ENCODE measurements at places on chromosomes 4 and X. TPM values are rescaled to one million over a fixed set of nuclear protein-coding genes. Genes with fewer than 3 reads are reported as not detected.

The ZNF732 gene
- total RNA-seq = 0.05 TPM

The SPIN2A gene
- not detected for total RNA-seq

The PDE5A gene
- 7.6 TPM for total RNA-seq

The ARMCX2 gene
- 32.5 TPM for total RNA-seq

The GPR50 gene
- total RNA-seq = not detected

The GNL3L gene
- 32.5 TPM for total RNA-seq

The IL21 gene
- total RNA-seq = not detected

DNA sequence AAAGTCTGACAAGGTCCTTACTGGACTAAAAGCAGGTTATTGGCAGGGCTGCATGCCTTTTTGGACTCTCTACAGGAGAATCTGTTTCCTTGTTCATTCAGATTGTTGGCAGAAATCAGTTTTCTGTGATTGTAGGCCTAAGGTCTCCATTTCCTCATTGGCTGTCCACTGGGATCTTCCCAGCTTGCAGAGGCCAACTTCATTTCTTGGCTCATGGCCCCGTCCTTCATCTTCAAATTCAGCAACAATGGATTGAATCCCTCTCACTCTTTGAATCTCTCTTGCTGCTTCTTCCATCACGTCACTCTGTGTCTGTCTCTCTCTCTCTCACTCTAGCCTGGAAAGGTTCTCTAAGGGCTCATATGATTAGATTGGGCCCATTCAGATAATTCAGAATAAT lies 14.9 kb upstream of the GLUD2 start:
- DNase-seq = no peak

DNA sequence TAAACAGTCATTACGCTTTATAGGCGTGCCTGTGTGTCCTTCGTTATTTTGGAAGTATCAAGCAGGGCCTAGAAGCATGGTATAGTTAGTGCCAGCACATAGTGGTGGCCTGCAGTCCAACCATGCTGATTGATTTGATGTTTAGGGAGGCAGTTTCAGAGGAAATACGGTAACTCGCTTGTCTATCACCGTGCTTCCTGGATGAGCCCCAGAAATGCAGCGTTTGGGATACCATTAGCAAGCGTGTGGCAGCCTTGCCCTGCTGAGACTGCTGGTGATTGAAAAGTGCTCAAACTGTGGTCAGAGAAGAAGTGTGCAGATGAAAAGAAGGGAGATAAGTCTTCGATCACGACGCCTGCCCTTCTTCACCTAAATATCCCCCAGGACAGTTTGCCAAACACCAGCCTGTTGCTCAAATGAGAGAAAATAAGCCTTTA lies 158.4 kb downstream of the CHIC2 start:
- DNase-seq = peak; percentile 45

DNA sequence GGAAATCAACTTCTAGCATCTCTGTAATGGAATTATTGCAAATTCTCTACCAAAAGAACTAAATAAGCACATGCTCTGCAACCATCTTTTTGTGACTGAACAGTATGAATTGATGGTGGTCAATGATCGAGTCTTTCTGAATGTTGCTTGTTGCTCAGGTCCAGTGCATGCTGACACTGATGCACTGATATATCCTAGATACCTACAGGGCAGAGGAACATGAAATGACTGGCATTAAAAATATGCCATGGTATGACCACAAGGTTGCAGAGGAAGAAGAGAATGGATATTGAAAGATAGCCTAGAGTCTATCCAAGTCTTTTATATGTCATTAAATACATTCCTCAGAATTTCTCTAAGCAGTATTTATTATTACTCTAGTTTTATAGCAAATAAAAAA lies 692.8 kb upstream of the TENM3 start:
- DNase-seq = no peak

- DNase-seq = no peak
Measured at GRCh38 chr4:7745301-7745885, 194.3 kb downstream of the AFAP1 start.

DNA sequence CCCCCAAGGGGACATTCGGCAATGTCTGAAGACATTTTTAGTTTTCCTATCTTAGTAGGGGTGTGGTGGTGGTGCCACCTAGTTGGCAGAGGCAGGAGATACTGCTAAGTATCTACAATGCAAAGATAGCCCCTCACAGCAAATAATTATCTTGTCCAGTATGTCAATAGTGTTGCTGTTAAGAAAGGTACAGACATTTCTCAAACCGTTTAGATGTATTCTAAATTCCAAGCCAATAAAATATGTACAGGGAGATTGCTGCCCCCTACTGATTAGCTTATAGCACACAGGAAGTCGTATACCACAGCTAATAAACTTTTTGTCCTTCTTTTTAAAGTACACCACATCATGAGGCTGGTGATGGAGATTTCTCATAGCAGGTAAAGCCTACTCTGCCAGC lies 260.5 kb downstream of the TMA16 start:
- DNase-seq = peak; percentile 15

- no peak for DNase-seq
Measured at GRCh38 chrX:131671735-131672134, 127.9 kb downstream of the OR13H1 start.

- no peak for DNase-seq
Measured at GRCh38 chrX:2583194-2584162, 82.7 kb upstream of the DHRSX start.

DNA sequence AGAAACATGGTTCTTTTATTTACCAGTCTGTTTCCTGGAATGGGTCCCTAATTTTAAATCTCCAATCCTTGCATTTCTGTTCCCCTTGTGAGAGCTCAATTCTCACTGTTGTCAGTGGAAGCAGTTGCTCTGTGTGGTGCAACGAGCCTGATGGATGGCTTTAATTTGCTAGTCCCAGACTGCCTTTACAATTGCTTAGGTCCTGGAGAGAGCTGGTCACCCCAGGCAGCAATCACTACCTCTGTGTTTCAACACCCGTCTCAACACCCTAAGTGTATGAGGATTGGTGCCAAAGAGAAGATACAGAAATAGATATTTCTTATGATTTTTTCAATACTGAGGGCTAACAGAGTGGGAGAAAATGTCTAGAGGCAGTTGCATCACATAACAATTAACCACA lies 873.8 kb downstream of the GLUD2 start:
- DNase-seq = no peak

DNA sequence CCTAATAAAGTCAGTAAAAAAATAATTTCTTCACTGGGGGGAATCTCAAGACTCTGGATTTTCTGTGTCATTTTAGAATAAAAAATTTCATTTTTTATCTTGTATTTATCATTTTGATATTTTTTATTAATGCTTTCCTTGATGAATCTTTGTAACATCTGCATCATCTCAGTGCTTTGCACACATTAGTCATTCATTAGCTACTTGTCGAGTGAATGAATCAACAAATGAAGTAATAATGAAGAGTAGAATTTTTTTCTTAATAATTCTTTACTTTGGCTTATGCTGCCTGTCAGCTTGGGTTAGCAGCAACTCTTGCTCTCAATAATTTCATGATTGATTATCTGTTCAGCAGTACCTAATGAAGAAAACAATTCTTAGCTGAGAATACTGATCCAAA lies 530.8 kb downstream of the GRXCR1 start:
- DNase-seq = no peak

DNA sequence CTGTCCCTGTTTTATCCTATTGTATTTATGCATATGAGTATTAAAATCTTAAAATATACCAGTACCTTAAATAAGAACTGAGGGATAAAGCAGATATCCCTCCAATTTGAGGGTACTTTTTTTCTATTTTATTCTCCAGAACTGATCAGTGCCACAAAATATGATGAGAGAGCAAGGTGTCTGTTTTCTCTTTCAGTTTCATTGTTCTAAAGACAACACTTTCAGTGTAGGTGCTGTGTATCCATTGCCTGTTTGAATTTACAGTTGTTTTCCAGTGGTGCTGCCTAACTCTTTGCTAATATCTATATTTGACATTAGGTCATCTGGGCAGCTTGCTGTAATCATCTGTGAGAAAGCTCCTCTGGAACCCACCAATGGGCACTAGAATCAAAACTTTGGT lies 394.7 kb downstream of the IL1RAPL1 start:
- no peak for DNase-seq

GRCh38 chrX:103157496-103158316 lies 57.2 kb upstream of the BEX4 start:
- DNase-seq = peak; percentile 7

- DNase-seq = no peak
Measured at GRCh38 chr4:42600578-42600977, 56.3 kb downstream of the ATP8A1 start.

DNA sequence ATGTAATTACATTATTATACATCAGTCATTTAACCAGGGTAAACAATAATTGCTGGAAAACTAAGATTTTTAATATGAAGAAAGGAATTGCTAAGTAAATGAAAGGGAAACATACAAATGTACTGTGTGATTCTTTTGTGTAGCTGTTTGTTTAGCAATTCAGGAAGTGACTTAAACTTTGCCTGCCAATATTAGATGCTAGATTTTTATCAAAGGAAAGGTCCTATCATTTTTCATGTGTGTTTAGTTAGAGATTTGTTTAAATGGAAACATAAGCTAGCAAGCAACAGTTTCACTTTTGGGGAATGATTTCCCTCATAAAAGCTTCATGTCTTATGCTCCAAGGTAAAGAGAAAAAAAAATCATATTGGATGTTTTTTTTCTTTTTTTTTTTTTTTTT lies 95.1 kb upstream of the LIMCH1 start:
- DNase-seq = peak; percentile 13

DNA sequence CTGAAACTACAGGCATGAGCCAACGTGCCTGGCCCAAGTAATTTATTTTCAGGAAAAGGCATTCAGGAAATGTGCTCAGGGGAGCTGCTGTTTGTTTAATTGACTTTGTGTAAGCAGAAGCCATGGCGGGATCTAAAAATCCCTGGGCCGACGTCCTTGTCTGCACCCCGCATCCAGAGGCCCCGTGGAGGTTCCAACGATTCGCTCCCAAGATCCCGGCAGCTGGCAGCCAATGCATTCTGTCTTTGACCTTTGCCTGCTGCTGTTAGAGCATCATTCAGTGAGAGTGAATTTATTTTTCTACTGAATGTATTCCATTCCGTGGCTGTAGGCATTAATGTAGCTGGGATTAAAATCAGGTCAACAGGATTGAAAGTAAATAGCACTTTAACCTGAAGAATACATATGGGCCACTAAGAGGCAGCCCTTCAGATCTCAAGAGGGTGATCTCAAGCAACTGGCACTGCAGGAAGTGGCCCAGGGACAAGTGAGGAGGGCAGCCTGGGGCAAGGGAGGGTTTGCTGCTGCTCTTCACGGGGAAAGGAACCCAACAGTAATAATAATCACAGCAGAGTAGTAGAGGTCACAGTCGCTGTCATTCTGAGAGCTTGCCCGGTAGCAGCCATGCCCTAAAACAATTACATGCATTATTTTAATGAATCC lies 75.2 kb downstream of the PSAPL1 start:
- no peak for DNase-seq

DNA sequence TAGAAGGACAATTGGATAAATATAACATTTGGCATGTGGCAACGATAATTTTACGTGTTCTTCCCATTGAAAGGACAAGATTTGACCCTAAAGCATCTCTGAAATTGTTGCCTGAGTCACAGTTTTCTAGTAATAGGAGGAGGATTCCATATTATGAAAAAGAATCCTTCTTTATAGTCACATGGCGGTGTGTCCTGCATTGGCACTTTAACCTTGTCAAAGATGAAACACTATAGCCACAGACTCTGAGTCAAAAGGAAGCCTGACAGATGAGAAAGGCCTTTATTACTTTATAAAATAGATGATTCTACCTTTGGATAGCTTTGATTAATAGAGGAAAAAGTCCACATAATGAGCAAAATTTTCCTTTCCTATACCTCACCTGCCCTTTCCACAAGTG lies 11.5 kb downstream of the LNX1 start:
- DNase-seq = no peak

DNA sequence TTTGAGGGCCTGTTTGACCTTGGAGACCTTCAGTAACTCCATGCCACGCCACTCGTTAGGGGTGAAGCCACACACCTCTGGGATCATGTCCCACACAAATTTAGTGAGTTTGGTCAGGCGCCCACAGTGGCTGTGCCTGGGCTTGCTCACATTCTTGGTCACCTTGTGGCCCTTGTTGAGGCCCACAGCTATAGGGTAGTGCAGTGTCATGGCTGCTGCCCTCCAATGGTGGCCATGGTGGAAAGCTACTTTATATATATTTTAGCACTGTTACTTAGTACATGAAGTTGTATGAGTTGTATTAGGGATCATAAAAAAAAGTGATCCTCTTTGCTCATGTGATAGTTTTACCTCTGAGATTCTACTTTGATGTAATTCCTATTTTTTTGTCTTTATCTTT lies 985 bp upstream of the CXCL11 start:
- no peak for DNase-seq

- no peak for DNase-seq
Measured at GRCh38 chrX:12802741-12803140, 11.5 kb downstream of the PRPS2 start.

GRCh38 chr4:93700571-93700970 lies 128.0 kb upstream of the ATOH1 start:
- no peak for DNase-seq

- DNase-seq = no peak
Measured at GRCh38 chr4:172061204-172061603, 248.0 kb downstream of the GALNTL6 start.

- no peak for DNase-seq
Measured at GRCh38 chrX:54411732-54412131, 28.5 kb upstream of the TSR2 start.
